ENCODE measurements at places on chromosomes 4 and X.
A peak's percentile ranks its signal among the peaks of the same experiment; 100 is the strongest.

GRCh38 chrX:47650164-47651042, at the start of gene ELK1:
TSS of gene ELK1 (minus strand) at chrX:47650563. CDS start at chrX:47641441, 9,122 bp downstream.
- DNase-seq: peak; percentile 70

DNA sequence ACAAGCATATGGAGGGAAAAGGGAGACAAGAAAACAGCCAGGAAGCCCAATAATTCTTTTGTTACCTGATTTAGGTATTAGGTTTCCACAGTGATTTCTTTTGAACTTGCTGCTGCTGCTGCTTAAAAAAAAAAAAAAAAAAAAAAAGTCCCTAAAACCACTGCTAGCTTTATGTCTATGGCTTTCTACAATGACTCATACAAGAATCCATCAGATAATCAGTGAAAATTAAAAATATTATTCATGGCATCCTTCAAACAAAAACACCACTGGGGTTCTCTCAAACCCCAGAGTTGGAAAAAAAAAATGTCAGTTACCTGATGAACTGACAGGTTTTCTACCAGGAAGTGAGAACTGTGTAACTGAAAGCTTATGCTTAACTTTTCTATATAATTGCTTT, 14.3 kb downstream of the EPHA5 start:
- no peak for DNase-seq

DNA sequence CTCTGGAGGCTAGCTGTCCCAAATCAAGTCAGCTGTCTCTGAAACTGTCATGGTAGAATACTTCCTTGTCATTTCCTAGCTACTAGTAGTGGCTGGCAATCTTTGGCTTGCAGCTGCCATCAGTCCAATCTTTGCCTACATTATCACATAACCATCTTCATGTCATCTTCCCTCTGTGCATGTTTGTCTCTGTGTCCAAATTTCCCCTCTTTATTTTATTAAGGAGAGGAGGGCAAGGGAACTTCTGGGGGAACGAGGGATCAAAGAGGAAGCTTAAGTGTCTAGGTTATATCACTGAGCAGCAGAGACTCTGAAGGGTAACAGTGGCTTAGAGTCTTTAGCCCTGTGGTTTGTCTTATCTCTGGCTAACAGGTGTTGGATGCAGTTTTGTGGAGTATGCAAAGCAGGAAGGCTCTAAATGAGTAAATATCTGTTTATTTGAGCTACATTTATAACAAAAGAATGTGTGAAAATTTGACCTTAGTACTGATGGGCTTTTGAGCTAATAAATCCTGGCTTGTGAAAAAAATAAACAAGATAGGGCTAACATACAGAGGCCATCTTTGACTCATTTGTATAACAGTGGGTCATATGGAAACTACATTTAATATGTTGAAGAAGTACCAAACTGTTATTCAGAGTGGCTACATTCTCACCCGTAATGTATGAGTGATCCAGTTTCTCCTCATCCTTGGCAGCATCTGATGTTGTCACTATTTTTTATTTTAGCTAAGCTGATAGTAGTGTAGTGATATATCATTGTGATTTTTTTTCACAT, 49.4 kb upstream of the ENOX2 start:
- no peak for DNase-seq

GRCh38 chr4:16192631-16193518, 33.4 kb downstream of the TAPT1 start:
- DNase-seq: no peak

- DNase-seq: no peak
Observed at GRCh38 chrX:127128282-127128681, 308.8 kb downstream of the PRR32 start.

DNA sequence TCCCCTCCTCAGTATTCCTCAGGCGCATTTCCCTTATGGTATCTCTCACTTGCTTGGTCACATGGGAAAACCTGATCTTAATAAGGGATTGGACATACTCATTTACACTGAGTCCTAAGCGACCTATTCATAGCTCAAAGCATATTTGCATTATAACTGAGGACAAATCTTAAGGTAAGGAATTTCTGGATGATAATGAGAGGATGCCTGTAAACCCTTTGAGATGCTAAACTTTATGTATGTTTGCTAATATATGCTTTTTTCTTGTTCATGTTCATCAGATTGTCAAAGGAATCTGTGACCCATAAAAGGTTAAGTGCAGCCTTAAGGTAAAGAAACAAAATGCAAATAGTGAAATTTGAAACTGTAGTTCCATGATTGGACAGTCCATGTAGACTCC, 53.8 kb upstream of the TRPC5OS start:
- no peak for DNase-seq

DNA sequence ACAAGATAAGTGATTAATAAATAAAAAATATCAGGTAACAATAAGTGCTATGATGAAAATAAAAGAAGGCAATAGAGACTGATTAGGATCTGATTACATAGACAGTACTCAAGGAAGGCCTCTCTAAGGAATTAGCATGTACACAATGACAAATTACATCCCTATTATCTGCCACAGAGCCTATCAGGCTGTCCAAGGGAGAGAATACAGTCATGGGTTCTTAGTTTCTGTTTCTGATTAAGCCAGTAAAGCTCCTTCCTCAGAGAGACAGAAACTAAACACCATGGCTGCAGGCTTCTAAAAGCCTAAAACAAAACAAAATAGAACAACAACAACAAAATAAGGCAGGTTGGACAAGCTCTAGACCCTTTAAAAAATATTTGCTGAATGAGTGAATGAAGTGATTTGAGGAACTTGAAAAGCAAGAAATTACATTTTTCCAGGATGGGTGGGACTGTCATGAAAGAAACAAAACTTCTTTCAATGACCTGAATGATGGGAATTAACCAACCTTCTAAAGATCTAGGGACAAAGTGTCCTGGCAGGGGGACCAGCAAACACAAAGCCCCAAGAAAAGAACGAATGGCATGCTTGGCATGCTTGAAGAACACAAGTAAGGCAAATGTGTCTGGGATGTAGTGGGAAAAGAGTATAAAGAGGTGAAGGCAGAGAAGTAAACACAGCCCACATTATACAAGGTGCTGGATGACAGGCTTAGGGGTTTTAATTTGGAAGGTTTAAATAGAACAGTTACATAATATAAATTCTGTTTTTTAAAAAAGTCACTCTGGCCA, 44.1 kb downstream of the NAA11 start:
- DNase-seq: no peak

DNA sequence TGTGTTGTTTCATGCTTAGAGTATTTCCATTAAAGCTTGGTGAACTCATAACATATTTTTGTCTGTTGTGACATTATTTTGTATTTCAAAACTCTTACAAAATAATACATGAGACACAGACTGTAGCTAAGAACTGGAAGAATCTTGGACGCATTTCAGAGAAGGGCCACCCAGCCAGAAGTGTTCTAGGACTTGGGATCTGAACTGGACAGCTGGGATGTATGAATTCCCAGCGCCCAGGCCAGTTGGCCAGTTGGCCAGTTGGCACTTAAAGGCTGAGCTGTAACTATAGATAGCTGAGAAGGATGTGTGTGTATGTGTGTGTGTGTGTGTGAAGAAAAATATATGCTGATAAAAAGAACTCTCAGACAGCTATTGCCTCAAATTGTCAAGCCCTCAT, 193.4 kb upstream of the GPR101 start:
- DNase-seq: no peak

DNA sequence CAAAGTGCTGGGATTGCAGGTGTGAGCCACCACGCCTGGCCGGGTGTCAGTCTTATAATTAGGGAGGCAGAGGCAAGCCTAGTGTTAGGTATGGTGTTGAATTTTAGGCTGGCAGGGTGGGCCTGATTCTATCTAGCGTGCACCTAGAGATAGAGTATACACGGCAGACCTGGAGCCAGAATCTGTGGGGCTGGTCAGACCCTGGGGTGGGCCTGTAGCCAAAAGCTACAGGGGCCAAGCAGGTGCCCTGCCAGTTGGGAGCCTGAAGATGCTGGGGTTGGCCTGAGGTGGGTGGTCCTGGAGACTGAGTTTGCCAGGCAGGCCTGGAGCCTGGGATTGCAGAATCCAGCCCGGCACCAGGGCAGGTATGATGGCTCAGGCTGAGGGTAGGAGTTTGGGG, 1580.3 kb downstream of the ARAP2 start:
- DNase-seq: no peak

GRCh38 chrX:66553973-66554372, 84.9 kb downstream of the EDA2R start:
- DNase-seq: no peak

DNA sequence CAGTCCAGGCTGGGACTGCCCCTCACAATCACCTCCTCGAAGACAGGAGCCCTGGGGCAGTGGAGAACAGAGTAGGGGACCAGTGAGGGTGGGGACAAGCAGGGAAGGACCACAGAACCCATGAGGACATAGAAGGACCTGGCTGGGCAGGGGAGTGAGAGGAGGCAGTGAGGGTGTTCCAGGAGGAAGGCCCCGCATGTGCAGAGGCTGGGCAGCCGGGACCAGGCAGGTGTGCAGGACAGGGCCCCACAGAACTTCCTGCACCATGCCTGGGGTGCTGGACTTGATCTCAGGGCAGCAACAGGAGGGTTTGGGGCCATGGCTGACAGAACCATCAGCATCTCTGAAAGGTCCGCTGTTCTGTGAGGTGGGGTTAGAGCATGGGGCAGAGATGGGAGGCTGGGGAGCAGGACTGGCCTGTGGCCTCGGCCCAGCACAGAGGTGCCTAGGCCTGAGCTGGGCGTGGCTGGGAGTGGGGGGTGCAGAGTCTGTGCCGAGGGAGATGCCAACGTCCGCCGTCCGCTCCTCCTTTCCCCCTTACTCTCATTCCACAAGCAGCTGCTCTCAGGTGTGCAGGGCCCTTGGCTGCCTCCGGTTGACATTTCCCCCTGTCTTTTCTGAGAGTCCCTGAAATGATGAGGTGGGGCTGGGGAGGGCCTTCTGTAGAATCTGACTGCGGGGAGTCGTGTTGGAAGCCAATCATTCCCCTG, 40.8 kb downstream of the EVC start:
- no peak for DNase-seq

DNA sequence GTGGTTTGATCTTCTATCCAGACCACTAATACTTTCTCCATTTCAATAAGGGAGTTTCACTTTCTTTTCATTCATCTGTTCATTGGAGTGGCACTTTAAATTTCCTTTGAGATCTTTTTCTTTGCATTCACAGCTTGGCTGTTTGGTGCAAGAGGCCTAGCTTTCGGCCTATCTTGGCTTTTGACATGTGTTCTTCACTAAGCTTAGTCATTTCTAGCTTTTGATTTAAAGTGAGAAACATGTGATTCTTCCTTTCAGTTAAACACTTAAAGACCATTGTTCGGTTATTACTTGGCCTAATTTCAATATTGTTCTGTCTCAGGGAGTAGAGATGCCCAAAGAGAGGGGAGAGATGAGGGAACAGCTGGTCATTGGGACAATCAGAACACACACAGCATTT, 24.3 kb downstream of the CXCL13 start:
- DNase-seq: no peak

- DNase-seq: no peak
Observed at GRCh38 chr4:7487502-7487901, 52.8 kb upstream of the PSAPL1 start.

GRCh38 chrX:44035571-44035970, 62.4 kb upstream of the NDP start:
- no peak for DNase-seq

DNA sequence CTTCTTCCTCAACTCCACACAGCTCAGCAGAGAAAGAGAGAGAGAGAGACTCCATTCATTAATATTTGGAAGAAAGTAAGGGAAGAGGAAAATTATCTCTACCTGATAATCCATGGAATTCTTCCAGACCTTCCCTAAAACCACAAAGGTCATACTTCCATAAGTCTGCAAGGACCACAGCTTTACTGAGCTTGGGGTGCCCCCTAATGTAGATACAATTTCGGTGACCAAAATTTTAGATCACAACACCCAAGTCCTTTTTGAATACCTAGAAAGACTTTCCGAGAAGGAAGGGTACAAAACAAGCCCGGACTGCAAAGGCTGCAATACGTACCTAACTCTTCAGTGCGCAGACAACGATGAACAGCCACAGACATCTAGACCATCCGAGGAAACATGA, 523.9 kb downstream of the GLUD2 start:
- no peak for DNase-seq

- no peak for DNase-seq
Observed at GRCh38 chrX:40471965-40472648, 108.7 kb upstream of the ATP6AP2 start.

GRCh38 chr4:115107411-115107810, 6.0 kb downstream of the NDST4 start:
- DNase-seq: no peak

DNA sequence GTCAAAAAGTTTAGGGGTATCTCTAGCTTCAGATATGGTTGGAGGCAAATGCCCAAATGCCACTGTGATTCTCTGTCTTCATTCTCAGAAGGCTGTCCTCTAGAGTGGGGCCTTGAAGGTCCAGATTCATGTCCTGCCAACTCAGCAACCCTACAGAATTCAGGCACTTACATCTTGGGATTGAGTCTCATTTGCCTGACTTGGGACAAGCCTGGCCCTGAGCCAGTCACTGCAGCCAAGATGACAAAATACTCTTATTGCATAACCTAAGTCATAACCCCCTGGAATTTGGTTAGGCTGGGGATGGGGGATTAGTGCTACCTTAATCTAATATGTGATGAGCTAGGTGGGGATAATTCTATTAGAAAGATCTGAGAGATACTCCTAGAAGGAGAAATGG, 100.5 kb downstream of the AREG start:
- DNase-seq: no peak

DNA sequence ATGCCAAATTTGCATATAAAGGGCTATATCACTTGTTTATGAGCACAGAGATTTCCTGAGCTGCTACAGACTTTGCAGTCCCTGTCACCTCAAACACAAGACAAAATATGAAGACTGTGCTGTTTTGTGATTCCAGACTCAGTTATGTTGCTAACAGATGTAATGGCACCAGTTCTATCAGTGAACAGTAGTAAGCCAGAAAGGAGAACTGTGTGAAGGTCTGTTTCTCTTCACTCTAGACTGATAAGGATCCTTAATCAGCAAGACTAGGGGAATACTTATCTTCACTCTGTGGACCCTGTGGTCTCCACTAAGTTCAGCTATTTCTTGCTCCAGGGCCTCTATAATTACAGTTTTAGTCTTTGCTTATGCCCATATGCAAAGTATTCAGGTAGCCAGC, 82.7 kb downstream of the ANXA5 start:
- DNase-seq: no peak

DNA sequence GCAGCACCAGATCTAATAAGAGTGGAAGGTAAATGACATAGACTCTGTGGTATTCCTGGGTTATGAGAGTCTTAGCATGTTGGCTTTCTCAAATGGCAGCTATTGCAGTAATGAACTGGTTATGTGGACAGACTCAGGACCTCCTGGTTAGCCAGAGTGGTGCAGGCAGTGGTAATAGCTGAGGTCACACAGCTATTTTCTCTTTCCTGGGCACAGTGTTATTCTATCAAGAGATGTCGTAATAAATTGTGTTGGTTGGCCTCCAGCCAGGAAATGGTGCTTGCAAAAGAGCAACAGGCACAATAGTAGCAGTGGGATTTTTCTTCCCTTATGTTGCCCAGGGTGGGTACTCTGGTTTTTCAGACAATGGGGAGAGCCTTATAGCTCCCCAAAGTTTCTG, 279.2 kb upstream of the FGF16 start:
- no peak for DNase-seq

GRCh38 chr4:7910952-7911578, 28.6 kb downstream of the AFAP1 start:
- no peak for DNase-seq

- DNase-seq: no peak
Observed at GRCh38 chrX:123190096-123190495, 6.0 kb downstream of the GRIA3 start.

- DNase-seq: no peak
Observed at GRCh38 chrX:118506805-118507480, 11.3 kb downstream of the DOCK11 start.

- no peak for DNase-seq
Observed at GRCh38 chrX:132909643-132910042, 48.8 kb downstream of the HS6ST2 start.

GRCh38 chr4:177041356-177041755, 248.6 kb upstream of the VEGFC start:
- no peak for DNase-seq
